ELF-1 (cell line): ENCODE measurements at places on chromosomes 12 and 14.
A peak's percentile ranks its signal among the peaks of the same experiment; 100 is the strongest.

DNA sequence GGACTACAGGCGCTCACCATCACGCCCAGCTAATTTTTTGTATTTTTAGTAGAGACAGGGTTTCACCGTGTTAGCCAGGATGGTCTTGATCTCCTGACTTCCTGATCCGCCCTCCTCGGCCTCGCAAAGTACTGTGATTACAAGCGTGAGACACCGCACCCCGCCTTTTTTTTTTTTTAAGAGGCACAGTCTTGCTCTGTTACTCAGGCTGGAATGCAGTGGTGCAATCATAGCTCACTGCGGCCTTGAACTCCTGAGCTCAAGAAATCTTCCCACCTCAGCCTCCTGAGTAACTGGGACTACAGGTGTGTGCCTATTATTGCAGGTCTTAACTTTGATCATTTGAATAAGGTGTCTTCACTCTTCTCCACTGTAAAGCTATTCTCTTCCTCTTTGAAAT is 5.3 kb upstream of the GLTP start:
- DNase-seq = no peak

- DNase-seq = no peak
Measured at GRCh38 chr14:72892879-72893635, 844 bp downstream of the DPF3 start.

DNA sequence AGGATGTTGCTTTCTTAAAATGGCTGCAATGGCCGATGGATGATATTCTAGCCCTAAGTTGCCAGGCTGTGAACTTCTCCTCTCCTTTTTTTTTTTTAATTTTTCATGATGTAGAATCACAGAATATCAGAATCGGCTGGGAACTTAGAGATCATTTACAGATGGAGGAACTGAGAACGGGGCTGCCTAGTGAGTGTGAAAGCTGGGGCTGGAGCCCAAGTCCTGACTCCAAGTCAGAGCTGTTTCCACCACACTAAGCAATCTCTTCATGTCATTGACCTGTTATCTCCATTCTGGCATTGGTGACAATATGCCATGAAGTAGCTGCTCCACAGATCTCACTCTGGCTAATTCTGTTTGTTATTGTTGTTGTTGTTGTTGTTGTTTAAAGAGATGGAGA is 121.7 kb downstream of the SLC38A1 start:
- no peak for DNase-seq

DNA sequence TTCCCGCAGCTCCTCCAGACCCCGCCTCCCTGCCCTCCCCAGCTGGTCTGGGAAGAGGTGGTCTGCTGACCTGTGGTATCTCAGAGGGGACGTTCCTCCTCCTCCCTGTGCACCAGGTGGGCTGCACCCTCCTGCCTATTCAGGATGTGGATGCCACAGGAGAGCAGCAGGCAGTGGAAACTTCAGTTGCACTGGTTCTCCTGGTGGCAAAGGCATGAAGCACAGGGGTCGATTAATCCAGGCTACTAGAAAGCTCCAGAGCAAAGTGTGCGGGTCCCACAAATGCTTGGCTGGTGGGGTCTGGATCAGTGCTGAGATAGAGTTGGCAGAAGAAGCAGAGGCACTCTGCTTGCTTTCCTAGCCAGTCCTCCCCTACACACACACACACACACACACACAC is 197.0 kb downstream of the SLC41A2 start:
- DNase-seq = no peak

DNA sequence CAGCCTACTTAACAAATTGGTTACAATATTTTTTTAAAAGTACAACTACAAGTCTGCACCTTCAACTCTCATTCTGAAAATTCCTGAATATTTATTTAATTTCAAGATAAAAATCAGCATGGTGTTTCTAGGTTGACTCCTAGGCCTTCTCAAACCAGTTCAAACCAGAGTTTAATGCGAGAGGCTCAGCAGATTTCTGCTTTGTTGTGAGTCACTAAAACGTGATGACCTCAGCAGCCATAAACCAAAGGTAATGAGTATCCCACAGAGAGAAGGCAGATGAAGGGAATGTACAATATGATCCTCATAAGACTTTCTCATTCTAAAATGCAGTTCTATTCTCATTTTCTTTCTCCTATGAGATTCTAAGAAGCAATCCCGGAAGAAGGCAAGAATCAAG is 1.5 kb downstream of the PRDM4 start:
- peak; percentile 67 for DNase-seq

DNA sequence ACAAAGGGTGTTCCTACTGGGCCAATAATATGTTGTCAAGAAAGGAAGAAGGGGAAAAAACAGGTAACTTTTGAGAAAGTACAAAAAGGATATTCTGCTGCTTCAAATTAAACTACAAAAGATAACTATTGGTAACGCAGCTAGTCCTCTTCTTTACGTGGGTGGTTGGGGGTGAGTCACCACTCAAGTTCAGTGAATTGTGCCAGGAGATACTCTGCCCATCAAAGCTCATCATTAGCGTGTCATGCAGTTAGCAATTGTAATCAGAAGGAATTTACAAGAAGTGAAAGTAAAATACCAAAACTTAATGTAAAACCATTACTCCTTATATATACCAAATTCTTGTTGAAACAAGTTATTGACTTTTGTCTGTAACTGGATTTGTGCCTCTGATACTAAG is 342.0 kb downstream of the NPAS3 start:
- DNase-seq = no peak

GRCh38 chr12:18546399-18546798 is 191.4 kb downstream of the PLCZ1 start:
- DNase-seq = no peak

DNA sequence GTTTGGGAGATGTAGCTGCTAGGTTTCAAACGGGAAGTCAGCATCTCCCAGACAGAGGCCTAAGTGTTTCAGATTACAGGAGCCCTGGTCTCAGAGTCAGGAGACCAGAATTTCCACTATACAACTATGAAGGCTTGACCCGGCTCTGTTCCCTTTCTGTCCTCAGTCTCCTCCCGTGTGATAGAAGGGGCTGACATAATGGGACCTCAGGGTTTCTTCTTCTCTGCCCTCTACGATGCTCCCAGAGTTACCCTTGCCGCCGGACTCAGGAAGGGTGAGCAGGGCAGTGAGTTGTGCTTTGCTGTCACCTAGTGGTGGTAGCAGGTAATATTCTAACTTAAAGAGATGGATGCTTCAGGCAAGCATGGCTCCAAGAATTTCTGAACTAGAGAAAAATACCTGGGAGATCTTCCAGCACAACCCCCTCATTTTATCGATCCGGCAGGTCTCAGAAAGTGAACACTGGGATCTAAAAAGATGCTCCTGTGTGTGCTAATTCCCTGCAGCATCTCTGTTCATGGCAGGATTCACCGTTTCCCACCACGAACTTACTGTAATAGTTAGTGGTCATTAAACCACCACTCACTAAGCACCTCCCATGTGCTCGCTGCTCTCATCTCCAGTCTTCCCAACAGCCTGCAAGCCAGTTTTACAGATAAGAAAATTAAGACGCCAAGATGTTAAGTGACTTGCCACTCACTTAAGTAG is 84.4 kb downstream of the VWF start:
- peak; percentile 81 for DNase-seq
